ENCODE measurements at places on chromosomes 1 and 21. TPM values are rescaled to one million over a fixed set of nuclear protein-coding genes. Genes with fewer than 3 reads are reported as not detected.

Gene TMPRSS15
- total RNA-seq: not detected

Gene DNAJC11
- total RNA-seq: 75.6 TPM

Gene RAB29
- 17.7 TPM for total RNA-seq

Gene FTCD
- 2.5 TPM for total RNA-seq

GRCh38 chr1:185939142-185939541 is 205.0 kb downstream of the HMCN1 start:
- DNase-seq: no peak

GRCh38 chr1:99218572-99218971 is 45.7 kb upstream of the PLPPR4 start:
- no peak for DNase-seq

- DNase-seq: no peak
Observed at GRCh38 chr1:42524330-42524729, 61.2 kb downstream of the CCDC30 start.
